ENCODE measurements at places on chromosomes 1 and 21. TPM values are rescaled to one million over a fixed set of nuclear protein-coding genes. Genes with fewer than 3 reads are reported as not detected.
A peak's percentile ranks its signal among the peaks of the same experiment; 100 is the strongest.

DNA sequence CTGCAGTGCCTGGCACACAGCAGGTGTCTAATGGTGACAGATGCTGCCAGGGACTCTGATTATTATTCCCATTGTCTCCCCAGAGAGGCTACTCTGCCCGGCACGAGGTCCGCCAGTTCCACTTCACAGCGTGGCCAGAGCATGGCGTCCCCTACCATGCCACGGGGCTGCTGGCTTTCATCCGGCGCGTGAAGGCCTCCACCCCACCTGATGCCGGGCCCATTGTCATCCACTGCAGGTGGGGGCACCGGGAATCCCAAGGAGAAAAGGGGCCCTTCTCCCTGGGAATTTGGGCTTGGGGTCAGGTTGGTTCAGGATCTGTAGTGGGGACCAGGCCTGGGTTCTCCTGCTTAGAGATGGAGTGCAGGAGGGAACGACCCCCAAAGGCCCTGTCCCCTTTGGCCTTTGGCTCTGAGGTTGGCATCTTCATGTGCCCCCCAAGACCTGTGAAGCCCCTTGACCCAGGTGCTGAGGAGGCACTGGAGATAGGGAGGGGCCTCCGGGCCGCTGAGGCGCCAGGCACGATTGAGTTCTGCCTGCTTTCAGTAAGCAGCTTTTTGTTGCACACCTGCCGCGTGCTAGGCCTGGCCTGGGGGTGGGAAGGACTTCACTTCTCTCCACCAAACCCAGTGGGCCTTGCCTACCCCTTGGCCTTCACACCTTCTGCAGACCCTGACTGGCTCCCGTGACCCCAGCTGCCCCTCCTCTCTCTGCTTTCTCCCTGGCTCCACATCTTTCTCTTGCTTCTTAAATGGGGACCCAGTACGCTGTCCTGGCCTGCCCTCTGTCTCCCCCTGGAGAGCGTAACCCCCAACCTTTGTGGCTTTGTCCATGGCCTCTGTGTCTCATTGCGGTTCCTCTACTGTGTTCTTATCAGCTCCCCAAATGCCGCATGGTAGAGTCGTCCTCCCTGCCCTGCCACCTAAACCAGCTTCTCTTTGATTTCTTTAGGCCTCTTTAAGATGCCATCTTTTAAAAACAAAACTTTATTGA lies 76.4 kb downstream of the PTPRU start:
- DNase-seq, result no peak

DNA sequence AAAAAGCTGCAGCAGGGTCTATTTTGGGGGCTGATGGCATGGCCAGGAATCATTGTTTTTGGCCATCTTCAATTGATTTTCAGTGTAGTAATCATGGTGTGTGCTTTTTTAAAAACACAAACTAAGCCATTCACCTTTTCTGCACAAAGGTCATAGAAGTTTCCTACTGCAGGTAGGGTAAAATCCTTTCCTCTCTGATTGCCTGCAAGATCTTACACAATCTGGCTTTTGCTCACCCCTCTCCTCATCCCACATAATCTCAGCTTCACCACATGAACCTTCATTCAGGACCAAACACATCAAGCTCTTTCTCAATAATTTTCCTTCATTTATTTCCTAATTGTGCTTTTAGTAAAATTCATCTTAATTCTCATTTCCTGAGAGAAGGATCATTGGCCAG lies 38.3 kb upstream of the GBP5 start:
- peak; percentile 17 for DNase-seq

Gene ZC3H12A
- 25.4 TPM for polyA plus RNA-seq

Gene ZYG11A
- polyA plus RNA-seq, result 0.25 TPM

- DNase-seq, result peak; percentile 84
Measured at GRCh38 chr1:155241069-155241679, 14.1 kb downstream of the ENTREP3 start.

Measured in large intestine (tissue), 12 donors.